ENCODE measurements at places on chromosomes 4 and X. TPM values are rescaled to one million over a fixed set of nuclear protein-coding genes. Genes with fewer than 3 reads are reported as not detected.

GRCh38 chrX:16114611-16115010 is 8.8 kb upstream of the GRPR start:
- DNase-seq: no peak

GRCh38 chrX:13494562-13494961 is 74.8 kb upstream of the EGFL6 start:
- no peak for DNase-seq

DNA sequence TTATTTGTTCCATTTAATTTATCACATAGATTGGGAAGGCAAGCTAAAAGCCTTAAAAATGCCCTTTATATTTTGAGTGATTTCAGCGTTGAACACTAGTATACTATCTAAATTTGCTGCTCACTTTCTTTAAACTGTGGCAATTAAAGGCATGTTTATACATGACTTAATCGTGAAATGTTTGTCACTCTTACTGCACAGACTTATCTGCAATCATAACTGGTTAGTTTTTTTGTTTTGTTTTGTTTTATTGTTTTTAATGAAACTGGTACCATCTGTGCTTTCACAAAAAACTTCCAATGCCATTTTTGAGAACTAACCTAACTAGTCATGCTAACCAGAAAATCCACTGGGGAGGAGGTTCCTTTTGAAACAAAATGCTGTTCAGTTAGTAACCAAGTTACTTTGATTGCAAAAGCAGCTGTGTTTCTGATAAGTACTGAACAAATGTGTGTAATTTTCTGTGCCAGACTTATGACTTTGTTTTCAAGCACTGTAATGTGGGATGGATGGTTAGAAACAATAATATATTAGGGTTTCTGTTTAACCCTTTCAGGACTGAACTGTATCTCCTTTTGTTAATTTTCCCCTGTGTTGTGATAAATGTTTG is 56.1 kb downstream of the CCKAR start:
- no peak for DNase-seq

GRCh38 chr4:109682875-109683274 is 20.4 kb downstream of the CASP6 start:
- DNase-seq: no peak

The KCNIP4 gene
- total RNA-seq: not detected

The SMARCAD1 gene
- 27.8 TPM for total RNA-seq

DNA sequence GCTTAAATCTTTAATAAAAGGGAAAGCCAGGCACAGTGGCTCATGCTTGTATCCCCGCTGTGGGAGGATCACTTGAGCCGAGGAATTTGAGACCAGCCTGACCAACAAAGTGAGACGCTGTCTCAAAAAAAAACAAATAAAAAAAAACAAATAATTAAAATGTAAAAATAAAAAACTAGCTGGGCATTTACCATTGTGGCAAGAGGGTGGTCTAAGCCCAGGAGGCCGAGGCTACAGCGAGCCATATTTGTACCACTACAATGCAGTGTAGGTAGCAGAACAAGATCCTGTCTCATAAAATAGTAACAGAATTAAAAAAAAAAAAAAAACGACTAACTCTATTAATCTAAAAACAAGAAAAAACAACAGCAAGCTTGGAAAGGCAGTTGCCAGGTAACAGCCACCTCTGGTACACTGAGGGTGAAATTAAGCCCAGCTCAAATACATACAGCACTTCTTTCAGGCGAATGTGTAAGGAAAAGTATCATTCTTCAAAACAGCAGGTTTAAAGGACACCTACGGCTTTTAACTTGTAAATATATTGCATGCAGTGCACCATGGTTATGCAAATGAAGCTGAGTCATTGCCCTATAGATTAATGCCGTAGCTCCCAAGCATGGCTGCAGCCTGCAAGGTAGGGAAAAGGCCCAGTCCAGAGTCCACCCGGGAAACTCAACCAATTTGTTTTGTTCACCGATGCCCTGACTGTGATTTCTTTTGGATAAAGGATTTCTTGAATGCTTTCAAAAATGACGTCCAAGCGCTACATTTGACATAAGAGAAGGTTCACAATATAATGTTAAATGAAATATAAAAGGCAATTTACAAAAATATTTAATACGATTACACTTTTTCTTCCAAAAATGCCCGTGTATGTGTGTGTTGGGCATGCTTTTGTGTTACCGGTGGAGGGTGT is 14.5 kb upstream of the TXLNG start:
- DNase-seq: peak; percentile 78

GRCh38 chr4:123943976-123944375 is 547.4 kb downstream of the SPRY1 start:
- no peak for DNase-seq

The SERTM2 gene
- not detected for total RNA-seq

DNA sequence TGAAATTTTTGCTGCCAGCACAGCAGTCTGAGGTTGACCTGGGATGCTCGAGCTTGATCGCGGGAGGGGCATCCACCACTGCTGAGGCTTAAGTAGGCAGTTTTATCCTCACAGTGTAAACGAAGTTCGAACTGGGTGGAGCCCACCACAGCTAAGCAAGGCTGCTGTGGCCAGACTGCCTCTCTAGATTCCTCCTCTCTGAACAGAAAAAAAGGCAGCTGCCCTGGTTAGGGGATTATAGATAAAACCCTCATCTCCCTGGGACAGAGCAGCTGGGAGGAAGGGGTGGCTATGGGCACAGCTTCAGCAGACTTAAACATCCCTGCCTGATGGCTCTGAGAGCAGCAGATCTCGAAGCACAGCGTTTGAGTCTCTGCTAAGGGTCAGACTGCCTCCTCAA is 314.6 kb downstream of the STPG2 start:
- no peak for DNase-seq

The BGN gene
- total RNA-seq: 0.07 TPM

- no peak for DNase-seq
Observed at GRCh38 chr4:173365359-173365996, 5.3 kb upstream of the SAP30 start.

DNA sequence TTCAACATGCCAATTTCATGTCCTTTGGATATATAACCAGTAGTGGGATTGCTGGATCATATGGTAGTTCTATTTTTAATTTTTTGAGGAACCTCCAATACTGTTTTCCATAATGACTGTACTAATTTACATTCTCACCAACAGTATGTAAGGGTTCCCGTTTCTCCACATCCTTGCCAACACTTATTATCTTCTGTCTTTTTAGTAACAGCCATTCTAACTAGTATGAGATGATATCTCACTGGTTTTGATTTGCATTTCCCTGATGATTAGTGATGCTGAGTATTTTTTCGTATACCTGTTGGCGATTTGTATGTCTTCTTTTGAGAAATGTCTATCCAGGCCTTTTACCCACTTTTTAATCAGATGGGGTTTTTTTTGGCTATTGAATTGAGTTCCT is 133.5 kb upstream of the MED14 start:
- no peak for DNase-seq

The HSFX4 gene
- not detected for total RNA-seq

DNA sequence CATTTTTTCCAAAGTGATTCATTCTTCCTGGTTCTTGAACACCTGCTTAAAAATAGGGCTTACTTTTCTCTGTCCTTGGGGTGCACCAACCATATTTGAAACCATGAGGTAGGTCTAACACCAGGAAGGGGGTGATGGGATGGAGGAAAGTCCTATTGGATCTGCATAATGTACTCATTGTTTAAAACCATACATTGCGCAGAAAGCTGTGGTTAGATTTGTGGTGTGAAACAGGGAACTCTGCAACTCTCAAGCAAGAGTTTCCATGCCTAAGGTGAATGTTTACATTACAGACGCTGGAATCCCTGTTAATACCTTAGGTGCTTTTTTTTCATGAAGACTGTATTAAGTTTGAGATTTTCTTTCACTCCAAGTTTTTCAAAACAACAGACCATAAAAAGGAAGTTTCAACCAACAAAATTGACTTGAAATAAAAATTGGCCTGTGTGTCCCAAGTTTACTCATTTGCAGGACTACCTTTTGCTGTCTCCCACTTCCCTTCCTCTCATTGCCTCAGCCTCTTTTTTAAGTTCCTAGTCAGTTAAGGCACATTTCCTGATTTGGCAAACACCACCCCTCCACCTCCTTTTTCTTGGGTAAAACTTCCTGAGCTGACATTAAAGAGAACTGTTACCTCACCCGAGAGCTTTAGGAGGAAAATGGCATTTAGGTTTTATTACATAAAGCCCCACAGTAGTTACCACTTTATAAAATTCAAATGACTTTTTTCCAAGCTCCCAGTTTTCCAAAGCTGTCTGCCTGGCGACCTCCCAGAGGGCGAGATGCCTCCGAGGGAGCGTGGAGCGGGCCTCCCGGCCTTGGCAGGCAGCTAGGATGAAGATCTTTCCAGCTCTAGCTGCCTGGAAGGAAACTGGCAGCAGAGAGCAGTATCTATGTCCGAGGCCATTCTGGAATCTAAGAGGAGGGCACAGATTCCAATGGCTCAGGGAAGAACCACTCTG is 47.9 kb upstream of the RBPJ start:
- DNase-seq: no peak

The MED14 gene
- 20.6 TPM for total RNA-seq

DNA sequence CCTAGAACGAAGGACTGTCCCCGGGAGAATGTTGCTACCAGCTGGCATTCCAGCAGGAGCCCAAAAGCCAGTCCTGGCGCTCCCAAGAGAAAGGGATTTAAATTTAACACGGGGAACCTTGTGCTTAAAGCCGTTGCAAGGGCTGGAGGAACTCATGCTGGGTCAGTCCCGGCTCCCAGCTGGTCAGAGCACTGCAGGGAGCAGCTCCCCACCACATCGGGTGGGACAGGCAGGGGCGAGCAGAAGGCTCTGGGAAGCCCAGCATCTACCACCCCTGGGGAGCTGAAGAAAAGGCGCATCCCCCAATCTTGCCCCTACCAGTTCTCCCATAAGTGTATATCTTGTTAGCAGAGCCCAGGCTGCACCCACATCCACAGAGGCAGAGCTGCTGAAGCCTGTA is 15.7 kb downstream of the CFAP99 start:
- no peak for DNase-seq

The CYLC1 gene
- total RNA-seq: not detected

- no peak for DNase-seq
Observed at GRCh38 chr4:56388306-56388705, 1.0 kb upstream of the AASDH start.

The PPEF2 gene
- total RNA-seq: not detected

Measured in foreskin keratinocyte (primary cell).